Bladder microvascular endothelial cell (primary cell): ENCODE measurements at places on chromosomes 11 and 22. TPM values are rescaled to one million over a fixed set of nuclear protein-coding genes. Genes with fewer than 3 reads are reported as not detected.

KRTAP5-9 gene
- total RNA-seq = not detected in 2 replicates

HEPN1 gene
- 1.2 TPM in 1 of 2 replicates, not detected in the other for total RNA-seq

CYB5R2 gene
- 0.06 and 1.9 TPM in 2 replicates for total RNA-seq

AGBL2 gene
- total RNA-seq = 0.31 and 0.32 TPM in 2 replicates

CEND1 gene
- total RNA-seq = not detected in 2 replicates

LRRN4CL gene
- total RNA-seq = under 0.01 and 0.31 TPM in 2 replicates

FAM83F gene
- total RNA-seq = under 0.01 TPM in 1 of 2 replicates, not detected in the other

VPREB1 gene
- not detected in 2 replicates for total RNA-seq

OR5AN1 gene
- under 0.01 TPM in 1 of 2 replicates, not detected in the other for total RNA-seq

LMNTD2 gene
- 1.2 and 1.8 TPM in 2 replicates for total RNA-seq

APOA1 gene
- not detected in 2 replicates for total RNA-seq

TST gene
- 35.7 and 47.8 TPM in 2 replicates for total RNA-seq

POU2AF2 gene
- total RNA-seq = not detected in 2 replicates

SMC1B gene
- under 0.01 TPM in 1 of 2 replicates, not detected in the other for total RNA-seq

CFAP68 gene
- 4.4 and 5.0 TPM in 2 replicates for total RNA-seq

HSPB2 gene
- not detected in 2 replicates for total RNA-seq

NLRP6 gene
- total RNA-seq = not detected in 2 replicates

FBLN1 gene
- 0.16 and 1.1 TPM in 2 replicates for total RNA-seq

OR5A1 gene
- total RNA-seq = not detected in 2 replicates

C11orf21 gene
- total RNA-seq = not detected in 2 replicates

NLRP14 gene
- total RNA-seq = under 0.01 TPM in 1 of 2 replicates, not detected in the other

TPH1 gene
- total RNA-seq = under 0.01 TPM in 1 of 2 replicates, not detected in the other

OR52N1 gene
- not detected in 2 replicates for total RNA-seq

MIOX gene
- total RNA-seq = not detected in 2 replicates
